ENCODE measurements at places on chromosomes 1 and 21.
A peak's percentile ranks its signal among the peaks of the same experiment; 100 is the strongest.

DNA sequence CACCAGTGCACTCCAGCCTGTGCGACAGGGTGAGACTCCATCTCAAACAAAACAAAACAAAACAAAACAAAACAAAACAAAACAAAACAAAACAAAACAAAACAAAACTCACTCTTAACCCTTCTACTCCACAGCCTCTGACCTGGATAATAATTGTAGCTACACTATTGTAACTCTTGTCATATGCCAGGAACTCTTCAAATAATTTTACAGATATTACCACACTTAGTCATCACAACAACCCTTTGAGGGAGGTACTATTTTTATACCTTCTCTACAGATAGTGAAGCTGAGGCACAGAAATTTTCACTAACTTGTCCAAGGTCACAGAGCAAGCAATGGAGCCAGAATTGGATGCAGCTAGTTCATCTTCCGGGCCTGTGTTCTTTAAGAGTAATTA lies 547.8 kb downstream of the ADGRL2 start:
- no peak for DNase-seq

DNA sequence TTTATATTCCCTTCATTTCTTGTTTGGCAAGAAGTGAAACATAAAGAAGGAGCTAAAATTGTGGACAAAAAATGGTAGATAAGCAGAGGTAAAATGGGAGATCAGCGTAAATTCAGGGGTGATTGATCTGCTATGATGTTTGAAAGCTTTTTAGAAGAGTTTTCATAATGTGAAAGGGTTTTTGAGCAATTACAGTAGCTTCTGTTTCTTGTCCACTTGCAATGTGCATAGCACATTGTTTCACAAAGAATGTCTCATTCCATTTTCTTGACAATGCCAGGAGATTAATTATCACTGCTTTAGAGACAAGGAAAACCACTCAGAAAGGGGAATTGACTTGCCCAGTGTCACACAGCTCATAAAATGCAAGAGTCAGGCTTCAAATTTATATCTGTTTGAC lies 65.9 kb upstream of the PLPPR4 start:
- DNase-seq: no peak

DNA sequence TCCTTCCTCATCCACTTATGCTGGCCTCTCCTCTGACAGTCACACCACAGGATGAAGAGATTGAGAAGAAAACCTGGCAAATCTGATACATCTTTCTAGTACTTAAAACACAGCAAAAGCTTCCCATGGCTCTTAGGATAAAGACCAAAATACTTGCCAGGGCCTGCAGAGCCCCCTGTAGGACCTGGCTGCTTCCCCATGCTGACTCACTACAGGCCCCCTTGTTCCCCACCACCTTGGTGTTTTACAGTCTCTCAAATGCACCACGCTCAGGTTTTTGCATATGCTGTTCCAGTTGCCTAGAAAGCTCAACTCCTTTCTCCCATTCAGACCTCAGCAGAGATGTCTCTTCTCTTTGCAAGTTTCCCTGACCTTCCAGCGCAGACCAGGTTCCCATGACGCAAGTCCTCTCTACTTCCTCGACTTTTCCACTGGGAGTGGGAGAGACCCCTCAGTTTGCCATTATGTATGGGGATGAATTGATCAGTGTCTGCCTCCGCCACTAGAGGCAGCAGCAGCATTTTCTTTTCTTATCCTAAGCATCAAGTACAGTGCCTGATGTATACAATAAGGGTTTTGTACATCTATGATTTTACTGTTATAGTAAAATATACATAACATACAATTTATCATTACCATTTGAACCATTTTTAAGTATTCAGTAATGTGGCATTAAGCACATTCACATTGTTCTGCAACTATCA lies 113.8 kb upstream of the C8B start:
- DNase-seq: no peak

GRCh38 chr1:84985365-84985764 lies 11.5 kb downstream of the MCOLN2 start:
- DNase-seq: no peak

DNA sequence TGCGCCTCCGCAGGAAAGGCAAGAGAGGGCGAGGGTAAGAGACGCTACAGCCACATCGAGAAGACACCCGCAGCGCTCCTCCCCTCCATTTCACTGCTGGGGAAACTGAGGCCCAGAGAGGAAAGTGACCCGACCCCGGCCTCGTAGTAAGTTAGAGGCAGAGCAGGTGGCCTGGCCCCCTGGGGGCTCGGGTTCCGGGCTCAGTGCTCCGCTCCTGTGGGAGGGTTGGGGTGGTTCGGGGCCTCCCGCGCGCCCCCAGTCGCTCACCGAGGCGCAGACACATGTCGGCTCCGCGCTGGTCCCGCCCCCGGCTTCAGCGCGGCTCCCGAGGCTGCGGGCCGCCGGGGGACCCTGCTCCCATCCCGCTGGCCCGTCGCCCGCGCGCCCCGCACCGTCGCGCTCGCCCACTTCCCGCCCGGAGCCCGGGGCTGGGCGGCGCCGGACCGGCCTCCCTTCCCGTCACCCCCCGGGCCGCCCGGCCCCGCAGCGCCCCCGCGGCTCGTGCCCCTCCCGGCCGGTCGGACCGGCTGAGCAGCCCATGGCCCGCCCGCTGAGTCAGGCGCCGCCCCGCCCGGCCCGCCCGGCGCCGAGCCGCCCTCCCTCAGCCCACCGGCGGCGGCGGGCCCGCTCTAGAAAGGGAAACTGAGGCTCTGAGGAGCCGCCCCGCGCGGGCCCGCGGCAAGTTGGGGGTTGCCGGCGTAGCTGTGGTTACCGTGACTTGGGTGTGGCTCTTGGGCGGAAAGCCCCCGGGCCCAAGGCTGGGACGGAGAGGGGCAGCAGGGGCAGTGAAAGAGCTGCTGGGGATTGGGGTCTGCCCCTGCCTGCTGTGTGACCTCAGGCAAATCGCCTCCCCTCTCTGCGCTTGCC lies at the start of gene TMEM54:
TSS of gene TMEM54 (minus strand) at position 434 of the 867 bp plus-strand sequence. CDS start at position 283, 151 bp downstream.
- no peak for DNase-seq

DNA sequence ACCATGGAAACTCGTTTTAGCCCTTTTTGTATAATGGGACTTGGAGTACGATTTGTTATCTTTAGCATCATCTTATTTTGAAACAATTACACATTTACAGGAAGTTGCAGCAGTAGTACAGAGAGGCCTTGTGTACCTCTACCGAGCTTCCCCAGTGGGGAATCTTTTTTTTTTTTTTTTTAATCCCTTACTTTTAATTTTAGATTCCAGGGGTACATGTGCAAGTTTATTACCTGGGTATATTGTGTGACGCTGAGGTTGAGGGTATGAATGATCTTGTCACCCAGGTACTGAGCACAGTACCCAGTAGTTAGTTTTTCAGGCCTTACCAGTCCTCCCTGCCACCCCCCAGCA lies 45.9 kb downstream of the HHAT start:
- no peak for DNase-seq

GRCh38 chr1:212701910-212702309 lies 2.3 kb upstream of the BATF3 start:
- DNase-seq: peak; percentile 44

DNA sequence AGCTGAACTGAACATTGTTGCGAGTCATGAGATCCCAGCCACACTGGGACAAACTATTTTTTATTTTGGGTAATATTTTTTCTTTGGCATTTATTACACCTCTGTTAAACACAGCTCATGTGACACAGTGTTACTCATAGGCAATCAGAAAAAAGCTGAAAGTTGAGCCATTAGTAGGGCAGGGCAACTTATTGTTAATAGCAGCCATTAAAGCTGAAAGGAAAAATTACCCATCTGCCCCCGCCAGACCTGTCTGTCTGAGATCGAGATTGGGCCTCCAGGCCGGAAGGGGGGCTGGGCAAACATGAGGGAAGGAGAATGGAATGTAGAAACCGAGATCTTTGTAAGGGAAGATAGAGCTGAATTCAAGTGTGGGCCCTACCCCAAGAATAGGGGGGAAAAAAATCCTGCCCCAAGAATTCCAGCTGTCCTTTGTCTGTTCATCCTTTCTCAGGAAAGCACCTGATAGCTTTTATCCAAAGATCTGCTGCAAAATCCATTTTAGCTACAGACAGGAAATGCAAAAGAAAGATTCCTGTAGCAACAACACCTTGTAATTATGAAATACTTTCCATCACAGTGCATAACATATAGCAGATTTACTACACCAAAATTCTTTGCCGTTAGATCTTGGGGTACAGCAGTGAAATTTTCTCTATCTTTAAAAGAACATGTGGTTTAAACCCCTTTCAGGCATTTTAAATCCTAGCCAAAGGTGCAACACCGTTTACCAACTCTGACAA lies 212.8 kb downstream of the PBX1 start:
- peak; percentile 86 for DNase-seq

GRCh38 chr1:117564227-117565075 lies 41.4 kb upstream of the TENT5C start:
- DNase-seq: no peak

DNA sequence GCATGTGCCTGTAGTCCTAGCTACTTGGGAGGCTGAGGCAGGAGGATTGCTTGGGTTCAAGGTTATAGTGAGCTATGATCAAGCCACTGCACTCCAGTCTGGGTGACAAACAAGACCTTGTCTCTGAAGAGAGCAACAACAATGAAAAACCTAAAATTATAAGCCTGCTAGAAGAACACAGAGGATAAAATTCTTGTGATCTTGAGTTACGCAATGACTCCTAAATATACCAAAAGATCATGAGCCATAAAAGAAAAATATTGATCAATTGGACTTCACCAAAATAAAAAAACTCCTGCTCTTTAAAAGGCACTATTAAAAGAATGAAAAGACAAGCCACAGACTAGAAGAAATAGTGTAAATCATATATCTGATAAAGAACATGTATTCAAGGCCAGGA lies 22.3 kb downstream of the LDLRAD1 start:
- DNase-seq: no peak

DNA sequence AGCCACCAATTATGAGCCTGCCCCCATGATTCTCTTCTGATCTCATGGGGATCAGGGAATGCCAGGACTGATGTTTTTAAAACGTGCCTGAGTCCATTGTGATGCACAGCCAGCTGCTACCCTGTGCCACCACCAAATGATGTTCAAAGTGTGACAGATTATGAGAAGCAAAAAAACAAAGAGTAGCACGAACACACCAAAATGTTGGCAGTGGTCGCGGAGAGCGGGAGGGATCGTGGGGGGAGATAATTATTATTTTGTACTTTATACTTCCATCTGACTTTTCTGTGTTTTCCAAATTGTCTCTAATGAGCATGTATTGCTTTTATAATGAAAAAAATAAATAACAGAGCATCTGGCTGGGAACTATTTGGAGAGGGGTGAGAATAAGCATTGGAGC lies 50.5 kb downstream of the EPHB2 start:
- no peak for DNase-seq

DNA sequence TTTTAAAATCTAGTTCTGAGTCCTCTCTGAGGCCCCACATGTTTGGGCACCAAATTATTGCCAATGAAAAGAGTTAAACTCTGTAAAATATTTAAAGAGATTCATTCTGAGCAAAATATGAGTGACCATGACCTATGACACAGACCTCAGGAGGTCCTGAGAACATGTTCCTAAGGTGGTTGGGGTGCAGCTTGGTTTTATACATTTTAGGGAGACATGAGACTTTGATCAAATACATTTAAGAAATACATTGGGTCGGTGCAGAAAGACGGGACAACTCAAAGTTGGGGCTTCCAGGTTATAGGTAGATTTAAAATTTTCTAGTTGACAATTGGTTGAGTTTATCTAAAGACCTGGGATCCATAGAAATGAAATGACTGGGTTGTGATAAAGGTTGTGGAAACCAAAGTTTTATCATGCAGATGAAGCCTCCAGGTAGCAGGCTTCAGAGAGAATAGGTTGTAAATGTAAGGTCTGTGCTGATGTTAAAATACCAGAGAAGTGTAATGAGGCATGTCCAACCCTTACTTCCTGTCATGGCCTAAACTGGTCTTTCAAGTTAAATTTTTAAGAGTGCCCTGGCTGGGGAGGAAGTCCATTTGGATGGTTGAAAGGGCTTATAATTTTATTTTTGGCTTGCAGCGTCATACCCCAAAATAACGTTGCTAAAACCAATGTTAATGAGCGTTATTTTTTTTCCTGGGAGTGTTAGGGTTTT lies 274.9 kb downstream of the NUF2 start:
- DNase-seq: no peak

DNA sequence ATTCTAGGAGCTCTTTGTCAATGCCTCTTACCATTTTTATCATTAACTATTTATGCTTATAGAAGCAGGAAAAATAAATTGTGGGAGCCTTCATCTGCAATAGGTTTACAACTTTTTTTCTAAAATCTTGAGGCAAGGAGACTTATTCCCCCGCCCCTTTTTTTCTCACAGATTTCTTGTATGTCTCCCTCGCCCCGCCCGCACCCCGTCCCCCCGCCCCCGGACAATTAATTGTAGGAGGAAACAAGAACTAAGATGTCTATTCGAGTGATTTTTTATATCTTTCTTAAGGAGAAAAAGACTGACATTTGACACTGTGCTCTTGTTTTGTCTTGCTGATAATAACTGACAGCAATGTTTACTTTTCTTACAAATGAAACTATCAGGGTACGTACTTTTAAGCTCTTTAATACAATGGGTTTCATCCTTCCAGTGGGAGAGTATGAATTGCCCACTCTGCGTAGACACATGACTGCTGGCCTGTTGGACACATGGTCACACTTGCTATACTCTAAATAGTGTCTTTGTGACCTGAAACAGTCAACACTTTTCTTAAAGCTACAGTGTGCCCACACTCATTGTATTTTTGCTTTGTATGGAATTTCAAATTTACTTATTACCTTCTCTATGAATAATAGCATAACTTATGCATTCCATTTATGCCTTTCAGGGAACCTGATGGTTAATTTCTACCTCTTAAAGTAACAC lies 1.5 kb upstream of the IVNS1ABP start:
- DNase-seq: no peak

GRCh38 chr1:41963636-41964035 lies 44.9 kb upstream of the HIVEP3 start:
- DNase-seq: no peak

- peak; percentile 74 for DNase-seq
Measured at GRCh38 chr1:53180226-53180625, 16.4 kb upstream of the CPT2 start.

GRCh38 chr1:156195853-156196252 lies 1.9 kb downstream of the SLC25A44 start:
- DNase-seq: no peak

DNA sequence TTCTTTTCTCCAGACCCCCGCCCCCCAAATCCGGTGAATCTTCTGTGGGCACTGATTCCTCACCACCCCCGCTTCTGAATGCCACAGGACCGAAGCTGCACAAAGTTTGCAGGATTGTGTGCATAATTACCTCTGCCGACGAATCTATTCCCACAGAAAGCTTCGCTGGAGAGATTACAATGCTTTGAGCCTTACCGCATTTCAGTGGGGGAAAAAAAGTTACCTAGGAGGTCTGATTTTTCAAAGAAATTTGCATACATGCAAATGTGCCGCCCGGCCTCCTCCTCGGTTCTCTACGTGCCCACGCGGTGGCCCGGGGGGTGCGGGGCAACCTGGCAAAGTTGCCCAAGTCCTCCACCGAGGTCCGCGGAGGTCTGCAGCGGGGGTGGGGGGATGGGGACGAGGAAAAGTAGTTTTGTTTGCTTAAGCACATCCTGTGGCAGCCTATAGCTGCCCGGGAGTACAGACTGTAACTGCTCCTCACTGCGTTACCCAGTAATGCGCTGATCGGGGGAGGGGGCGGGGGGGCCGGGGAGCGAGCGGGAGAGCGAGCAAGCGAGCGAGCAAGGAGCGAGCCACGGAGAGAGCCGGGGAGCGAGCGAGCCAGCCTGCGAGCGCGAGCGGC lies 563 bp upstream of the NFIA start:
- DNase-seq: peak; percentile 63

All from amniotic epithelial cell (primary cell).